Regular cardiac myocyte (primary cell): ENCODE measurements at places on chromosomes 4 and X. TPM values are rescaled to one million over a fixed set of nuclear protein-coding genes. Genes with fewer than 3 reads are reported as not detected.

WDR17 gene
- 0.58 and 1.7 TPM in 2 replicates for total RNA-seq

ZBED1 gene
- 26.8 and 46.2 TPM in 2 replicates for total RNA-seq

SPANXN4 gene
- not detected in 2 replicates for total RNA-seq

CD99 gene
- total RNA-seq: 125 and 173 TPM in 2 replicates

TNMD gene
- not detected in 2 replicates for total RNA-seq

TBC1D9 gene
- total RNA-seq: 48.2 and 48.3 TPM in 2 replicates

GIMD1 gene
- 0.19 and 0.28 TPM in 2 replicates for total RNA-seq

BMPR1B gene
- 0.56 and 0.77 TPM in 2 replicates for total RNA-seq

PI4K2B gene
- 27.3 and 46.4 TPM in 2 replicates for total RNA-seq

FRAS1 gene
- total RNA-seq: 0.77 and 5.4 TPM in 2 replicates

HELT gene
- total RNA-seq: not detected in 2 replicates

ATP2B3 gene
- not detected in 2 replicates for total RNA-seq

GSX2 gene
- total RNA-seq: under 0.01 TPM in 1 of 2 replicates, not detected in the other

MAPK10 gene
- 3.3 and 8.5 TPM in 2 replicates for total RNA-seq

BRS3 gene
- total RNA-seq: not detected in 2 replicates

FRG2 gene
- total RNA-seq: under 0.01 TPM in 1 of 2 replicates, not detected in the other

TCEAL9 gene
- total RNA-seq: 154 and 159 TPM in 2 replicates

AKAP4 gene
- total RNA-seq: not detected in 2 replicates

SOD3 gene
- total RNA-seq: 9.4 and 156 TPM in 2 replicates

ASB12 gene
- not detected in 2 replicates for total RNA-seq

USP26 gene
- total RNA-seq: not detected in 2 replicates

ZAR1 gene
- not detected in 2 replicates for total RNA-seq
